Karpas-422 (cell line): ENCODE measurements at places on chromosomes 16 and 17.

DNA sequence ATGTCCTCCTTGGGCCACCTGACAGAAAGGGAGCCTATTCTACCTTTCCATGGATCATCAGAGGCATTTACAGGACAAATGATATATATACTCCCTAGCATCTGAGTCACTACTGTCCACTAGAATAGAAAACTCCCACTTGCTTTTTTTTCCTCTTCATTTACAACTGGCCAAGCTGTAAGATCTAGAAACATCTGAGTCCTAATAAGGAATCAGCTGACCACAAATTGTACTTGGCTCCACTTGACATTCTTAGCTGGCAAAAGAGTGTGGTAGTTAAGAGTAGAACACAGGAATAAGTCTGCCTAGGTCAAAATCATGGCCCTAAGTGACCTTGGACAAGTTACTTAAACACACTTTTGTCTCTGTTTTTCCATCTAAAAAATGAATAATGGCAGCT lies 5.2 kb downstream of the RUSF1 start:
- DNase-seq, result no peak

DNA sequence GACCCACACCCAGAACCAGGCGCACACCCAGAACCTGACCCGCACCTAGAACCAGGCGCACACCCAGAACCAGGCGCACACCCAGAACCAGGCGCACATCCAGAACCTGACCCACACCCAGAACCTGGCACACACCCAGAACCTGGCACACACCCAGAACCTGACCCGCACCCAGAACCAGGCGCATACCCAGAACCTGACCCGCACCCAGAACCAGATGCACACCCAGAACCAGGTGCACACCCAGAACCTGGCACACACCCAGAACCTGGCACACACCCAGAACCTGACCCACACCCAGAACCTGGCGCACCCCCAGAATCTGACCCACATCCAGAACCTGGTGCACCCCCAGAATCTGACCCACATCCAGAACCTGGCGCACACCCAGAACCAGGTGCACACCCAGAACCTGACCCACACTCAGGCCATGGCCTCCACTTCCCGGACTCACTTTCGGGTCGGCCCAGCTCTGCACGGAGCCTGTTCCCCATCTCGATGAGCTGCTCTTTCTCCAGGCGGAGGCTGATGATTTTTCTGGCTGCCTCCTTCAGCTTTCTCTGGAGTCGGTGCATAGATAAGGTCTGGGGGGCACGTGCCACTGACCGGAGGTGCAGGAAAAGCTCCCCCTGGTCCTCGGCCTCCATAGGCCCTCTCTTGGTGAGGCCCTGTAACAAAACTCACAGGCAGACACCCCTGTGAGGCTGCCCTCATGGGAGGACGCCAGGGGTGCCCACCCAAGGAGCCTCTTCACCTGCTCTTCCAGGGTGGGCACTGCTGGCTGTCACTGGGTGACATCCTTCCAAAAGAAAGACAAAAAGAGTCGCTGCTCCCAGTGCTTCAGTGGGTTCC lies 53.3 kb upstream of the FASN start:
- DNase-seq, result no peak

- no peak for DNase-seq
Measured at GRCh38 chr16:4698321-4699045, 5.1 kb downstream of the NUDT16L1 start.

DNA sequence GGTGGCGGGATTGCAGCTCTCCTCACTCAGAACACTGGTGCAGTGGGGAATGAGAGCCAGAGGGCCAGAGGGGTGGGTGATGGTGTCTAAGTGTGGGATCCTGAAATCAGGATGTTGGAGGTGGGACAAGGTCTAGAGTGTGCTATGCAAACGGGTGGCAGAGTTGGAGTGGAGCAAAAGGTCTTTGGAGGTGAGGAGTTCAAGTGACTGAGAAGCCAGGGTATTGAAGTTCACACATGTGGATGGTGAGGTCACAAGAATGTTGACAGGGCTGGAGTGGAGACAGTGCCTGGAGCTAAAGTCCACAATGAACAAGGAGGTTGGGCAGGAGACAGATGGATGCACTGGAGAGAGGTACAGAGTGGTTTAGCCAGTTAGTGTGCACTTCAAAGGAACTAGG lies 38.3 kb upstream of the MAP3K14 start:
- DNase-seq, result no peak

DNA sequence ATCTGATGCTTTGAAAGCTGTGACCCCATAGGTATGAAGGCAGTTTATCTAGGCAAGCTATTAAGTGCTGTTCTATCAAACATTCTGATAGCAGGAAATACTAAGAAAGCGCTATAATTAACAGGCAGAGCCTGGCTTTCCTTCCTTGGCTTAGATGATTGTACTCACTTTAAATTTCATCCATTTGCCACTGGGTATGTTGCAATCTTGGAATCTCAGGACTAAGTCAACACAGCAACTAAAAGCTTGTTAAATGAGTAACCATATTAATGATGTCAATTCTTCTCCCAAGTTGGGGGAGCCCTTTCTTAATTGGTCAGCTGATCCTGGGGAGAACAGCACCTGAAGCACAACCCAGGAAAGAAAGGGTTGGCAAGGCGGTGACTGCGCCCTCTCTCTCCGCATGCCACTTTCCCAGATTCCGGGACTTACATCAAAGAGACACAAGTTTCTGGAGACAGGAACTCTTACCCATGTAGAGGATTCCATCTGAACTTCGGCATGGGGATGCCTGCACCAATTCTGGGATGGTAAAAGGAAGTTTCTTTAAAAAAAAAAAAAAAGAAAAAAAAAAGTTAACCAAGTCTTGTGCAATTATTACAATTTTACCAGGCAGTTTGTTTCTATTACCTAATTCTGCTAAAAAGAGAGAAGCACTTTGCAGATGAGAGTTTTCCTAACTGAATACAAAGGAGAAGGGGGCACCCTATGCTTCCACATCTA lies 54.4 kb upstream of the ICAM2 start:
- no peak for DNase-seq

- DNase-seq, result peak; percentile 88
Measured at GRCh38 chr16:66406534-66407221, 20.4 kb upstream of the BEAN1 start.

- no peak for DNase-seq
Measured at GRCh38 chr16:26643519-26643918, 423.2 kb upstream of the C16orf82 start.

DNA sequence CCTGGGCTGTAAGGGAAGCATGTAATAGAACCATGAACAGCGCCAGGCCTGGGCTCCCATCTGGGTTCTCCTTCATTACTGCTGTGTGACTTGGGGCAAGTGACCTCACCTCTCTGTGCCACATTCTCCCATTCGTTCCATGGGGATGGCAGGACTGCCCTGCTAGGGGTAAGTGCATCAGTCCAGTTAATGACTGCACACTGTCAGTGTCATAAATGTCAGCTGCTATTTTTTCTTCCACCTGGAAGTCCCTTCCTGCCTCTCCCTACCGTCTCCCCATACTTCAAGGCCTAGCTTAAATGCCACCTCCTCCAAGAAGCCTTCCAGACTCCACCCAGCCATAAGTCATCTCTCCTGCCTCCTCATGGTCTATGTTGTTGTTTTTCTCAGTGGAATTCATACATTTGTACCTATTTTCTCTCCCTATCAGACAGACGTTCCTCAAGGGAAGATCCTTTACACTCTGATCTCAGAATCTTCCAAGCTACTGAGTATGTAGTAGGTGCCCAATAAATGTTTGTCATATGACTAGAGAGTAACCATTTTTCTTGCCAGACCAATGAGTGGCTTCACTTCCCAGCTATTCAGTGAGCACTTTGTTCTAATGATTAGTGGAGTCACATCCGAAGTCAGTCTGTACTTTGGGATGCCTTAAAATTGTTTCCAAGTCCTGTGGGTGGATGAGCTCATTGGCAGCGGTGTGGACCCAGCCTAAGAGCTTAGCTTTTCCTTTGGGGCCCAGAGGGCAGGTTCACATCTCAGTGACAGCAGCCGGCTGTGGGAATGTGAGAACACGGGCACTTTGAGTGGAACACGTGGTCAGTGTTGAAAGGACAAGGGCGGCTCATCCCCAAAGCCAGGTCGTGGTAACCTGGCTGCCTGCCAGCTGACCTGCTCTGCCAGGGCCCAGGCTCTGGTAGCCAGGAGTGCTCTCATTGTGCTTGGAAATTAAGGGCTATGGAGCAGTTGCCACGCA lies 147.5 kb upstream of the GSE1 start:
- no peak for DNase-seq

DNA sequence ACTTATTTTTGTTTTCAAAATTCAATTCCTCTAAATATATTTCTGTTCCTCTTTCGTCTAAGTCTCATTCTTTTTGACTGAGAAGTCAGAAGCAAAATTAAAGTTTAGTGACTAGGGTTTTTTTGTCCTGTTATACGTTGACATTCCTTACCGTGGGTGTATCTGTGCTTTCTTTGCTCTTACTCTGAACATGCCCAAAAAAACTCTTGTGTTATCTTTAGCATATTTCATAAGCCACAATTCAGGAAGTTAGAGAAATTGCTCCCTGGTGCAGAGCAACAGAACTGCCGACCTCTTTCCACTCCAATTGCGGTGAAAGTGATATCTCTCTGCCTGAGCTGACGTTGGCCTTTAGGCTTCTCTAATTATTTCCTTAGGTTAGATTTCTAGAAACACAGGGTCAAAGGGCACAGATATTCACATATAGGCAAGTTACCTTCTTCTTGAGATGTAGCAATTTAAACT lies 65.7 kb downstream of the CENPV start:
- DNase-seq, result peak; percentile 70

DNA sequence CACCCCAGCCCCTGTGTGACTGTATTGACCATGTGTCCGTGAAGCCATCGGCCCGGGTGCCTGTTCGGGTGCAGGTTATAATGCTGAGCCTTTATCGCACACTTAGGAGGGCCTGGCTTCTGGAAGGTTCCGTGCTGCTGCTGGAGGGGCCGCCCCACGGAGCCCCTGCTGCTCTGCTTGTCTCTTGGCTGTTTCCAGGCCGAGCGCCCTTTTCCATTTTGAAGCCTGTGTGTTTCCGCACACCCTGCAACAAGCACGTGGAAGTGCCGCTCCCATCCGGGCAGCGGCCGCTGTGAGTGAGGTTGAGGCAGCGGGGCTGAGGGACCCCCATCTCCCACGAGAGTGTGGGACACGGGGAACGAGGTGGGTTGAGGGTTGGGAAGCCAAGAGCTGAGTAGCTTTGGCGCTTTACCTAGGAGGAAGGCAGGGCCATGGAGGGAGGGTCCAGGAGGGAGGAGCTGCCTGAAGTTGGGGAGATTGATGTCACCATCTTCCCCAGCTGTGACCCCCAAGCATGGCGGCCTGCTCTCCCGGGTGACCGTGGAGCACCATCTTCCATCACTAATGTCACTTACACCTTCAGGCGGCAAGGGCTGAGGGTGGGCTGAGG lies 200.1 kb upstream of the GSE1 start:
- no peak for DNase-seq

DNA sequence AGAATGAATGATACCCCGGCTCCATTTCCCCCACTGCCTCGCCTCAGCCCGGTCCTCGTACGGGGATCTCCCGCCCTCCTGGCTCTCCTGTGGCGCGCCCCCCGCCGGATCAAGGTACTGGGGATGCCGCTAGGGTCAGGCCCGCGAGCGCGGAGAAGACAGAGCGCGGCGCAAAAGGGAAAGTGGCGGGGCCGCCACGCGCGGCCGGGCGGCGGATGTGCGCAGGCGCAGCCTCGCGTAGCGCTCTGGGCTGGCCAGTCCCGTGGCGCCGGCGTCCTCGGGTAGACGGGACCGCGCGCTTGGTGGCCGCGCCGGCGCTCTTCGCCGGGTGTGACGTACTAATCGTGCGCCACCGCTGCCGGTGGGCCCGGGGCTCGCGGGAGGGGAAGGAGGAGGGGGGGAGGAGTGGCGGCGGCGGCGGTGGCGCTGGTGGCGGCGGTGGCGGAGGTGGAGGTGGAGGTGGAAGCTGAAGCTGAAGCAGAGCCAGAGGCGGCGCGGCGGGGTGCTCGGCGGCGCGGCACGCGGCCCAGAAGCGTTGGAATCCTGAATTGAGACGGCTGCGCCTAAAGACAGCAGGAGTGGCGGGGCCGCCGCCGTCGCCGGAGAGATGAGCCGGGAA lies at the start of gene SENP3:
Gene SENP3, plus strand, starts transcription at position 331 of the 619 bp plus-strand sequence. CDS start 1,158 bp downstream, outside the sequence.
- peak; percentile 96 for DNase-seq

GRCh38 chr17:47621293-47622179 lies 28.2 kb upstream of the KPNB1 start:
- DNase-seq, result no peak

DNA sequence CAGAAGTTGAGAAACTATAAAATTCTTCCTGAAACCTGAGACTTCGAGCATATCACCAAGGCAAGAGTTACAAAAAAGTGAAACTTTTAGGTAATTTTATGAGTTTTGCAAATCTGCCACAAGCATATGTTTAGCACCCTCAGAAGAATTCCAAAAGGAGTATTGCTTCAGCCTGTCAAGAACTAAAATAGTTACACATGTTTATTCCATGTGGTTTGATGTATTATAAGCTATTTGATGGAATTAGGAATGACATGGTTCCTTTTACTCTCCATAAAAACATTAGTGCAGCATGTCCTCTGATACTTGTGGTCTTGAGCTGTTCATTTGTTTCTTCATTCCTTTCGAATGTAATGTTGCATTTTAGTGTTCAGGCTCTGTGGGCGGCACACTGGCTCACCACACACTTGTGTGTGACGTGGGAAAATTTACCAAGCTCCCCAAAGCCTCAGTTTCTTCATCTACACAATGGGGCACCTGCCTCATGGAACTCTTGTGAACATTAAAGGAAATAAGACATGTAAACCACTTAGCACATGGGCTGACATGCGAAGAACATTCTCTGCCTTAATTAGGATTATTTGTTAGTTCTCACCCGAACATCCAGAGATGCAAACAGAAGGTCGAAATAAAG lies 204.2 kb upstream of the FOXF1 start:
- no peak for DNase-seq

DNA sequence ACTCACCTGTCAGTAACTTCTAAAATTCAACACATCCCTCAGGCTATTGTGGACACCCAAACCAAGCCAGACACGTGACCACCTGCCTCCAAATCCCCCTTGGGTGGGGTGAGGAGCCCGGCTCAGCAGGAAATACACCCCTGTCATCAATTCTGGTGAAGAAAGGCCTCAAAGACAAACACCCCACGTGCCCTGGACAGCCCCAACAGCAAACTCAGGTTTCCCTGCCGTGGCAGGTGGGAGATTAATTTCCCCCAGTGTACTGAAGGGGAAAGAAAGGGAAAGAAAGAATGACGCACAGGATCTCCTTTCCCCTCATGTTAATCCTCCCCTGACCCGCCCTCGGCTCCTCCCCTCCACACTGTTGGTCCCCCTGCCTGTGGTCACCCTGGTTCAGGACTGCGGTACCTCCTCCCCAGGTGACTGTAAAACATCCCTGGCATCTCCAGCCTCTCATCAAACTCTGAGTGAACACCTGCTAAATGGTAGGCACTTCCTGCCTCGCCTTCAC lies 98.3 kb downstream of the ZNF423 start:
- DNase-seq, result no peak

GRCh38 chr17:58591455-58591854 lies 77.0 kb upstream of the MTMR4 start:
- no peak for DNase-seq

DNA sequence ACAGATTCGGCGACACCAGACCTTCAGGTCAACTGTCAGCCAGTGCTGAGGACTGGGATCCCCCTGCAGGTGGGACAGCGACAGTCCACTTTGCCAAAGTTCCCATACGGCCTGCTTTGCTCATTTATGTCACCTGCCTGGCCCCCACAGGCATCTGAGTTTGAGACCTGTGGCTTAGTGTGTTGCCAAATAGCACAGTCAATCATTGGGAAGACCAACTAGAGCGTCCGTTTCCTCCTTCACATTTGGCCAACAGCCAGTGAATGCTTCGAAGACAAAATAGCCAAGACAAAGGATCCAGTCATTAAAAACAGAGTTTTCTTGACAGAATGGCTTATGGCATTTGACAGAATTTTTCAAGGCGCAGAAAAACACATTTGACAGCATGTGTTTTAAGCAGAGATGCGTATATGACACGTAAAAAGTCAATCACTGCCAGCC lies 113.8 kb downstream of the ABCC12 start:
- peak; percentile 87 for DNase-seq

GRCh38 chr16:12740986-12741610 lies 62.6 kb downstream of the CPPED1 start:
- no peak for DNase-seq
